ENCODE measurements at places on chromosomes 3 and 15. TPM values are rescaled to one million over a fixed set of nuclear protein-coding genes. Genes with fewer than 3 reads are reported as not detected.

Gene CAMK2N2
- total RNA-seq, result not detected

DNA sequence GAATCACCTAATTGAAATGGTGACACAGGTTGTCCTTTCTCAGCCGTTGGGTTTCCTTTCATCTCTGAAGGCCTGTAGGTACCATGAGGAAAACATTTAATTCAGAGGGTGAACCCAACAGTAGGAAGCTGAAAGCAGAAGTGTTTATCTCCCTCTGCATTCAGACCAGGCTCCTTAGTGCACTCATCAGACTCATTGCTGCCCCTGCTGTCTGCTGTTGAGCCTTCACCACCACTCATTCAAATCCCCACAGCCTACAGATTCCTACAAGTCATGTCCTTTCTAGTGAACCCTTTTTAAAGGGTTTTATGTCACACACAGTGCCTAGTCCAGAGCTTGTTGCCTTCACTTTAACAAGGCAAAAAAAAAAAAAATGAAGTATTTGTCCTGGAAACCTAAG is 13.4 kb downstream of the WDR48 start:
- DNase-seq, result peak; percentile 18

Gene SAMMSON
- total RNA-seq, result not detected

GRCh38 chr15:86834115-86834863 is 754.6 kb downstream of the AGBL1 start:
- no peak for DNase-seq

DNA sequence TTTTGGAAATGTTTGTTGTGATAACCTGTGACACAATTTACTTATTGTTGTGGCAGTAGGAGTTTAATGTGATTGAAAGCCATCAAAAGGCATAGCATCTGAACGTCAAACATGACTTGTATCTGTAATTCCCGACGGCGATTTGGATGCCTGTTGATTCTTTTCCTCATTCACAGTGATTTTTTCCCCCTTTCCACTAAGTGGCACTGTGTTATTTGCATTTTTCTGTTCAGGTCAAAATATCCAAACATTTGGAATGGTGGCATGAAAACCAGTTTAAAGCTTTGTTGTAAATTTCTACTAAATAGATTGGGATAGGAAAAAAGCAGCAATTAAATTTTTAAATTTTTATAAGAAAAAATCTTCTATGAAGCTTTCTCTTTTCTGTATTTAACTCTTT is 259.9 kb upstream of the KCNH8 start:
- no peak for DNase-seq

GRCh38 chr3:115838786-115839185 is 215.5 kb downstream of the GAP43 start:
- no peak for DNase-seq

Gene LRRC34
- total RNA-seq, result 0.52 TPM

DNA sequence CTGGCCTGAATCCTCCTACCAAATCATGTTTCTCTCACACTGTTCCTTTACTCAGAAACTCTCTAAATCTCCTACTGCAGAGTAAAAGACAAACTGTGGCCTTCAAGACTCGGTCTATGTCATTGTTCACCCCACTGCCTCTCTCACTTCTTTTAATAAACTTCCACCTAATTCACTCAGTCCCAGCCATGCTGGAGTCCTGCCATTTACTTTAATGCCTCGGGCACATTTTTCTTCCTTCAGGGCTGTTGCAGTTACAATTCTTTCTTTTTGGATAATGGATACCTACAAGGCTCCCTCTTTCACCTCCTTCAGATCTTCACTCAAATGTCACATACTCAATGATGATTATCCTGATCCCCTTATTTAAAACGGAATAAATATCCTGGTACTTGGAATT is 955.6 kb downstream of the ROBO1 start:
- no peak for DNase-seq

GRCh38 chr3:140953028-140953960 is 11.7 kb downstream of the SLC25A36 start:
- DNase-seq, result no peak

DNA sequence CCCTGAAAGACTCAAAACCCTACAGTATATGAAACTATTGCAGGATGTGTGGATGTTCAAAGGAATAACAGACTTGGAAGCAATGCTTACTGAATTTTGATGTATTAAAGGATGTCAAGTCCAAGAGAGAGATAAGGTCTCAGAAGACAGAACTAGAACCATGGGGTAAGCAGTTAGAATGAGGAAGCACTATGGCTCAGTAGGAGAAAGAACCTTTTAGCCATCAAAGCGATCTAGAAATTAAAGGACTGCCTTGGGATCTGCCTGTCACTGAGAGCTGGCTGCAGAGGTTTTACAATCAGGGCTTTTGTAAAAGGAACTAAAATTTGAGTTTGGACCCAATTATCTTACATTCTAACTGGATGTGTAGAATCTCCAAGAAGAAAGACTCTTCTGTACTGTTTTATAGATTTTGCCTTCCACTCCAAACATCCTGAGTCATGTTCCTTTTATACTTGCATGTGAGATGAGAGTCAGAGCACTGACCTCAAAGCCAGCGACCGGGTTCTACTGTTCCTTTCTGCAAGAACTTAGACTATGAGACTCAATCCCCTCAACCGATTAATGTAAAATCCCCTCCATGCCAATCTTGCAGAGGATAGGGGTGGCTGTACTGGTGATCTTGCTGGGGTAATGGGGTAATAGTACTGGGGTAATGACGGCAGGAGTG is 412.3 kb upstream of the TPRG1 start:
- DNase-seq, result no peak

Data from CD4-positive, alpha-beta T cell (primary cell).